ENCODE measurements at places on chromosomes 6 and 20.
A peak's percentile ranks its signal among the peaks of the same experiment; 100 is the strongest.

DNA sequence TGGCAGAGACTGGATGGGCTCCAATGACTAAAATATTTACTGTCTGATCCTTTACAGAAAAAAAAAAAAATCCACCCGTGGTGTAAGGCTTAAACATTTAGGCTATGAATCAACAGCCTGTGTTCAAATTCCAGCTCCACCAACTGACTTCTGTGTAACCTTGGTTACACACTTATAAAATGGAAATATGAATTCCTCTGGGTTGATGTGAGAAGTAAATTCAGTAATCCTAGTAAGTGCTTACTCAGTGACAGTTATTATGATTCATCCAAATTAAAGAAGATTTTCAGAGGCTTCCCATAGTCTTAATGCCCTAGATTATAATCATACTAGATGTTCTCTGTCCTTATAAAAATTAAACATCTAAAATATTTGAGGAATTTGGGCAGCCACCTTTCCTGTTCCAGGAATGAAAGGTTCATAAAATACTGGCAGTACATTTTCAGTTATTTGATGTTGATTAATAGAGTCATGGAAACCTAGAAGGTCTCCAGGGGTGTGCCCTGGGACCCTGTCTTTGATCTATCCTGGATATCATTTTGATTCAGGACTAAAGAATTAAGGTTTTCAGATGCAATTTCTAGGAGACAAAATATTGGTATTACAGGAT lies 180.3 kb upstream of the ZNF217 start:
- peak; percentile 93 for DNase-seq

DNA sequence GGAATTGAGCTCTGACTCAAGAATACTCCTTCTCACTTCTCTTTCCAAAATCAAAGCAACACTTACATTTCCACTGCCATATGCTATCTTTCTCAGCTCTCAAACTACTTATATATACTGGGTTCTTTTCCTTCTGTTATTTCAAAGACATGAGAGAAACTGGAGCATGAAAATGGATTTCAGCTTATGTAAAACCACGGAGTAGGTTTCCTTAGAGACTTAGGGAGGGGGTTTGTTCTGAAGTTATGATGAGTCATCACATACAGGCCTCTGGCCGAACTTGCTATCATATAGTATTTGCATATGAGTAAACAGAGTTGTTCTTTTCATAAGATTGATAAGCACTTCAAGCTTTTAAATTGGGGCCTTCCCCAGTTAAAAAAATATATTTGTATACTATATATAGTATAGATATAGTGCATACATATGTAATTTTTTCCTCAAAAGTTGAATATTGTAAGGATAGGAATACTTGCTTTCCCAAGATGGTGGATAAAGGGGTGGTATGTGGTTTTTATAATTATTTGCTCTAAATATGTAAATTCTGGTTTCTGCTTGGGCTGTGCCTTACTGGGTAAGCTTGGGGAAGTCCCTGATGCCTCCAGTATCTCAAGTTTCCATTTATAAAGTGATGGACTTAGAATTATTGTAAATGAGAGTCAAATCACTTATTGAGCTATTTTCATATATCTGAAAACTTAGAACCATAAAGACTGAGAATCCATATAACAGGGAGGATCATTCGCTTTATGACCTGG lies 273.9 kb downstream of the RFPL4B start:
- DNase-seq: peak; percentile 59

DNA sequence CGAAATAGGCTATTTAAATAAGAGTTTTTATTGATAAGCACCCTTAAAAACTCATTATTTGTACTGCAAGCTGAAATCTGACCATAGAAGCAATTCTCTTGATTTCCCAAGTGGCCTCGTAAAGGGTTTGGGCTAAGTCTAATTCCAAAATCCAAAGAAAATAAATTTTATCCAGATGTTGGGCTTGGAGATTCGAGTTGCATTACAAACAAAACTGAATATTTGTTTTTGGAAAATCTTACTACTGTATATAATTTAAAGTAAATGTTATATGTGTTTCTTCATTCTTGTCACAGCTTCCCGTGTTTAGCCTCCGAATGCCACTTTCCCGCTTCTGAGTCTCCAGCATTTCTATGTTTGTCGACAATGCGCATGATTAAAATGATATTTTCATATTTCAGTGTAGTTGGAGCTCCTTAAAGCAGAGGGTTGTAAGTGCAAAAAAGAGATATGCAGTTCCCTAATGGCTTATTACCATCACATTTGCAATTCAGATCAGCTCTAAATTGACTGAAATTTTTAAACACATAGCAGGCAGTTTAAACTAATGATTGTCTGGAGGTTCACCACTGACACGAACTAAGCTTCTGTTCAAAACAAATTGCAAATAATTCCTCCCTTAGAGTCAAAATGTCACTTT lies 47.0 kb downstream of the PRL start:
- no peak for DNase-seq

GRCh38 chr6:6678185-6678671 lies 89.7 kb downstream of the LY86 start:
- DNase-seq: peak; percentile 29

DNA sequence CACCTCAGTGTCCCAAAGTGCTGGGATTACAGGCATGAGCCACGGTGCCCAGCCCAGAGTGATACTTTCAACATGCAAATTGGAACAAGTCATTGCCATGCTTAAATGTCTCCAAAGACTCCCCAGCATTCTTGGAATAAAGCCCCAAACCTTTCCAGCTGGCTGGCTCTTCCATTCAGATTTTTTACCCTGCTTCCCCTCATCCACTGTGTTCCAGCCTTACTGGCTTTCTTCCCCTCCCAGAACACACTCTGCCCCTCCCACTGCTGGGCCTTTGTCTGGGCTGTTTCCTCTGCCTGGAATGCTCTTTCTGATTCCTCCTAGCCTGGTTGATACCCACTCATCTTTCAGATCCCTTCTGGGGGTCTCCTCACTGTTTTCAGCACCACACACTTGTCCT lies 40.1 kb upstream of the NNAT start:
- no peak for DNase-seq

GRCh38 chr6:168741942-168742782 lies 301.2 kb downstream of the SMOC2 start:
- no peak for DNase-seq

DNA sequence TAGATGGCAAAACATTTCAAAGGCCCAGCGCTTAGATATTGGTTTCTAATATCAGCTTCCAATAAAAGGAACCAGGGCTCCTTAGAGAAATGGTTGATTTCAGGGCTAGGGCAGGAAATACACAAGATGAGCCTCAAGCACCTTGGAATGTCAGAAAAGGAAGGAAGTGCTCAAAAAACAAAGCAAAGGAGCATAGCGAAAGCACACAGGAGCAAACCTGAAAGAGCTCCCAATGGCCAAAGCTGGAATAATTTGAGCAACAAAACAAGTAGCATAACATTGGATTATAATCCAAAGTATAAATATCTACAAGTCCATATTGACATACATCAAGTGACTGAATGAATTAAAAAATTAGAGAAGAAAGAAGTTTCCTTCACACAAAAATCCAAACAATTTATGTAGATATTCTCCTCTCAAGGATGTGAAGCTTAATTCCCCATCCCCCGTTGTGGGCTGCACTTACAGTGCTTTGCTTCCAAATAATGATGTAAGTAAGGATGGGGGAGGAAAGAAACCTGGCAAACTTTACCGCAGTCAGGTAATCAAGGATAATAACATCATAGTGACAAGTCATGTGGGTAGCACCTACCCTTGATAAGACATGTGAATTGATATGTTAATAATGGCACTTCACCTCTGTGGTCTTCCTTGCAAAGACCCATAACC lies 132.9 kb upstream of the DST start:
- DNase-seq: peak; percentile 55

- DNase-seq: no peak
Observed at GRCh38 chr20:49545572-49545971, 22.4 kb downstream of the PTGIS start.

DNA sequence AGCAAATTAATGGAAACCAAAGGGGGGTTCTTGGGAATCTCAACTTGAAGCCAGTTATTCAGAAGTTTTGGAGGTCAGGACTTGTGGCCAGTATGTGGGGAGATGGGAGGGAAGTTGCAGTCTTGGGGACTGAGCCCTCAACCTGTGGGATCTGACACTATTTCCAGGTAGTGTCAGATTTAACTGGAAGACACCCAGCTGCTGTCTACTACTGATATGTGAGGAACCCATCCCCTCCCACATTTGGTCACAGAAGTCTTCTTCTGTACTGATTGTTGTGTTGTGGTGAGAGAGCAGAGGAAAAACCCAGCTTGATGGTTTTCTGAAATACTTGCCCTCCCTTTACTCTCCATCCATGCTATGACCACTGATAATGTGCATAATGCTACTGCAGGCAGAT lies 134.0 kb downstream of the QRSL1 start:
- DNase-seq: no peak

DNA sequence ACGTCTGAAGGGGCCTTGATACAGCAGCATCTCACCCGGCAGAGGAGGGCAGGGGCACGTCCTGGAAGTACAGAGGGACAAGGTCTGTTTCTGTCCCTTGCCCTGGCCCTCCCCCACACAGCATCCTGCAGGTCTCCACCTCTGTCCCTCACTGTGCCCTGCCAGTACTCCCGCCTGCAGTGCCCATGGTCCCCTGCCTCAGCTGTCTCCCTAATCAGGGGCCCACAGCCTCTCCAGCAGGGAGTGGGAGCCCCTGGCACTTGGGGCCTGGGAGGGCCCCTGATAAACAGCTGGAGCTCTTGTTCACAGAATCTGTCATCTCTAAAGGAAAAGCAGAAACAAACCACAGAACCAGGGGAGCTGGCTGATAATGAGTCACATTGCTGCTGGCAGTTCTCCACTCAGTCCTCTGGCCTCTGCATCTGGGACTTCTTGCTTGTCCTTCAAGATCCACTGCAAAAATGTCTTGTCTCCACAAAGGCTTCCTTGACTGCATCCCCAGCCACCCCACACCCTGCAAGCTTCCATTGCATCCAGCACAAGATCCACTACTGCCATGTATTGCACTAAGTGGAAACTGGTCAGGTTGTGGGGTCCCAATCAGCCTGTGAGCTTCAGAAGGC lies 33.2 kb upstream of the TAF8 start:
- DNase-seq: peak; percentile 44

GRCh38 chr6:152206072-152206818 lies 398.8 kb downstream of the ESR1 start:
- no peak for DNase-seq

- no peak for DNase-seq
Observed at GRCh38 chr6:79127660-79128059, 49.6 kb upstream of the PHIP start.

- no peak for DNase-seq
Observed at GRCh38 chr6:163974322-163974721, 559.8 kb downstream of the QKI start.

All from NCI-H226 (cell line).